ENCODE measurements at places on chromosomes 5 and 9.

GRCh38 chr5:78881884-78882283 lies 103.2 kb downstream of the ARSB start:
- DNase-seq, result no peak

DNA sequence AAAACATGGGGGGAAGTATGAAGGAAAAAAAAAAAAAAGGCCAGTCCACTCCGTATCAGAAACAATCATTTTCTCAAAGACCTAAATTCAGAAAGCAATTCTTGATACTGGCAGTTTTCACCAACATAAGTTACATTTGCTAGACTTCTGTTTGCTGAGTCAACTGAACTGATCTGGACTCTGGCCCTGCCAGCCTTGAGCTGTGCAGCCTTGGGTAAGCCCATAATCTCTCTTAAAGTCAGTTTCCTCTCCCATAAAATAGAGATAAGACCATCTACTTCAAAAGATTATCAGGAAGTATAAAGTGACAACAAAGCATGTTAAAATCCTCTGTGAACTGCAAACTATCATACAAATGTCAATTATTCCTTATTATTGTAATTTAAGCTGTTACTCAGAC lies 106.8 kb downstream of the MAPKAP1 start:
- DNase-seq, result no peak

- DNase-seq, result no peak
Measured at GRCh38 chr9:34689512-34689911, 1.6 kb downstream of the CCL19 start.

- DNase-seq, result no peak
Measured at GRCh38 chr5:21685522-21685921, 1167.6 kb downstream of the CDH12 start.

DNA sequence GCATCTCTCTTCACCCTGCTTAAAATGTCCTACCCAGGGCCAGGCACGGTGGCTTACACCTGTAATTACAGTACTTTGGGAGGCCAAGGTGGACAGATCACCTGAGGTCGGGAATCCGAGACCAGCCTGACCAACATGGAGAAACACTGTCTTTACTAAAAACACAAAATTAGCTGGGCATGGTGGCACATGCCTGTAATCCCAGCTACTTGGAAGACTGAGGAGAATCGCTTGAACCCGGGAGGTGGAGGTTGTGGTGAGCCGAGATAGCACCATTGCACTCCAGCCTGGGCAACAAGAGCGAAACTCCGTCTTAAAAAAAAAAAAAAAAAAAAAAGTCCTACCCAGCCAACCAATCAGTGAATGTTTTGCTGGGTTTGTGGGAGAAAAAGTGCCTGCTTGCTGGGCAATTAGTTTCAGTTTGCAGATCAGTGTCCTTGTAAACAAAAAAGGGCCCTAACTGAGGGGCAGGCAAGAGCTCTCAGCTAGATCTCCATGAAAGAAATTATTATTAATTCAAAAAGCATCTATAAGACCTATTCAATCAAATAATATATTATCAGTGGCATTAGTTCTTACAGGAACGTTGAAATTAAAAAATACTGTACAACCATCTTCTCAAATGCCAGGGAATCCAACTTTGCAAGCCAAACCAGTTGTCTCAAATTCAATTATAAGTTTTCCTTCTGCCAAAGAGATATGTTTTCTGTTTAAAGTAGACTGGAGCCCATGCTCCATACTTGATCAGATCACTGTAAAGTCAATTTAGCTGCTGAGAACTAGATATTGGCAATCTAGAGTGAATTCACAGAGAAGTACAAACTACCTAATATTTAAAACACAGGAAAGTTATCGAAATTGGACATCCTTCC lies 3.9 kb downstream of the MEGF9 start:
- peak; percentile 62 for DNase-seq

- no peak for DNase-seq
Measured at GRCh38 chr5:63053019-63053638, 474.5 kb downstream of the LRRC70 start.
